ENCODE measurements at places on chromosomes 1 and 21.

DNA sequence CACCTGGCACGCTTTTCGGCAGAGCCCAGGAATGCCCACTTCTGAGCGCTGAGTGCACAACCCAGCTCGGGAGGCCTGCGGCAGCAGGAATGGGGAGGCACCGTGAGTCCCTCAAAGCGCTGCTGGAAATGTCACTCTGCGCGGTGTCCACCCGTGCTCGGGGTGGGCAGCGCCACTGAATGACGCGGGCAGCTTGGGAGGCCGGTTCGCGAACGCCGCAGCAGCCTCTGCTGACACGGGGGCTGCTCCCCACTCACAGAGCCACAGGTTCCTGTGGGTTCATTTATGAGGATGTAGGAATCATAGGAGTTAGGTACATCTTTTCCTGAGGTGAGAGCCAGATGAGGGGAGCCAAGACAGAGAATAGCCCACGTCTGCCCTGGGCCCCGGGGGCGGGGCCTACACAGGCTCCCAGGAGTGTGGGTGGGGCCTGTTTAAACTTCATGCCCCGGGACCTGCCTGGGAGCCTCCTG is 146.7 kb upstream of the COL6A1 start:
- DNase-seq = no peak

DNA sequence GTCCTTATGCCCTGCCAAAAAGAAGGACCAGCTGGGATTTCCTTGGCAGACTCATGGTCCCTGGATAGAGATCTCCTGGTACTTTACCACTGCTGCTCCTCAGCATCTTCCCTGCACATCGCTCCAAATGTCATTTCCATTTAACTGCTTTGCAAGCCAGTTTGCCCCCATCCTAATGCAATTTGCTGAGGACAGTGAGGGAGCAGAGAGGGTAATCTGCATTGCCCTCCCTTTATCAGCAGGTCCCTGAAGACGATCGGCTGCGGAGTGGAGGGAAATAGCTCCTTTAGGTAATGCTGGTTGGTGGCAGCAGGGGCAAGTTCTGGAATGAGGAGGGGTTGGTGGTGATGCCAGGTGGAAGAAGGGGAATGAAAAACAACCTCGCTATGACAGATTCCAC is 2.7 kb downstream of the PLXNA2 start:
- no peak for DNase-seq

DNA sequence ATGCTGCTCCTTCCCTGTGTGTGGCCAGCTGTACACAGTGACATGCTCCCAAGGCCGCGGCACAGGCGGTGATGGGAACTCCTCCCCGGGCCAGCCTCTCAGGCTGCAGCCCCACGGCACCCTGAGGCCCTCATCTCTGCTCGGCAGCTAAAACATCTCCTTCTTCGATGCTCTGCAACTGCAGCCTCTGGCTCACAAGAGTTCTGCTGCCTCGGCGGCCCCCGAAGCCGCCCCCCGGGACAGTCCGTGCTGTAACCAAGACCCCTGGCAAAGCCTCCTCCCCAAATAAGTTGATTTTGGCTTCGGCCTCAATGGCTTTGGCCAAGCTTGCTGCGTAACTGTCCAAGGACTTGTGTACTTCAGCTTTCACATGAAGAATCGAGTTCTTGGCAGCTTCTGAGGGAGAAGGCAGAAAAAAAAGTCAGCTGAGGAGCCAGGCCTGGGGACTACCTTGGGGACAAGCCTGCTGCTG is 51.3 kb downstream of the GPR161 start:
- DNase-seq = no peak

- DNase-seq = no peak
Measured at GRCh38 chr1:28046716-28047115, 41.7 kb downstream of the EYA3 start.

- DNase-seq = no peak
Measured at GRCh38 chr1:9615316-9616063, 26.8 kb downstream of the TMEM201 start.

DNA sequence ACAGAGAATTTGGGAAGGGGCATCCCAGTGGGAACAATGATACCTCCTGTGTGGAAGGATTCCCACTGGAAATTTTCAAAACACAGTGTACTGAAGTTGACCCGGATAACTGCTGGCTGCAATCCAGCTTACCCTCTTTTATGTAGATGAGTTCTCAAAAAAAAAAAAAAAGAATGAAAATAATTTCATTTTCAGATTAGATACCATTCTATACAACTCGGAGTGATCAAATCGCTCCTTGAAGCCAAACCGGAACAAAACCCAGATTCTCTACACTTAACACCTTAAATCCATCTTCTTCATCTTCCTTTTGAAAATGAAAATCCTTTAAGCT is 69.1 kb downstream of the KAZN start:
- no peak for DNase-seq

DNA sequence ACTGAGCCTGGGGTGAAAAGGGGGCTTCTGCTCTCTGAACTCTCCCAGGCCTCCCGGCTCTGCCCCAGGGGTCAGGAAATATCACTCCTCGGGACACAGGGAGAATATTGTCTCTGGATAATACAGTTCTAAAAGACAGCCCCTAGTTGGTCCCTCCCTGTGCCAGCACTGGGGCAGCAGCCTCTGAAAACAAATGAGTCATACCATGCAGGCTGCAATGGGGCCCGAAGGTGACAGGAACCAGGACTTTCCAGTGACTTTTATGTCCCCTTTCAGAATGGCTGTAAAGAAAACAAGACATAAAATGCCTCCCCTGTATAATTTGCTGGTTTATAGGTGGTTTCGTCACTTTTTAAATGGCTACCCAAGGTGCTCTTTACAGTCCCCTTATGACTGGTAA is 360.0 kb downstream of the NPHP4 start:
- no peak for DNase-seq

- no peak for DNase-seq
Measured at GRCh38 chr1:63548303-63548702, 25.0 kb downstream of the EFCAB7 start.

GRCh38 chr1:81894867-81895266 is 94.1 kb downstream of the ADGRL2 start:
- DNase-seq = no peak

DNA sequence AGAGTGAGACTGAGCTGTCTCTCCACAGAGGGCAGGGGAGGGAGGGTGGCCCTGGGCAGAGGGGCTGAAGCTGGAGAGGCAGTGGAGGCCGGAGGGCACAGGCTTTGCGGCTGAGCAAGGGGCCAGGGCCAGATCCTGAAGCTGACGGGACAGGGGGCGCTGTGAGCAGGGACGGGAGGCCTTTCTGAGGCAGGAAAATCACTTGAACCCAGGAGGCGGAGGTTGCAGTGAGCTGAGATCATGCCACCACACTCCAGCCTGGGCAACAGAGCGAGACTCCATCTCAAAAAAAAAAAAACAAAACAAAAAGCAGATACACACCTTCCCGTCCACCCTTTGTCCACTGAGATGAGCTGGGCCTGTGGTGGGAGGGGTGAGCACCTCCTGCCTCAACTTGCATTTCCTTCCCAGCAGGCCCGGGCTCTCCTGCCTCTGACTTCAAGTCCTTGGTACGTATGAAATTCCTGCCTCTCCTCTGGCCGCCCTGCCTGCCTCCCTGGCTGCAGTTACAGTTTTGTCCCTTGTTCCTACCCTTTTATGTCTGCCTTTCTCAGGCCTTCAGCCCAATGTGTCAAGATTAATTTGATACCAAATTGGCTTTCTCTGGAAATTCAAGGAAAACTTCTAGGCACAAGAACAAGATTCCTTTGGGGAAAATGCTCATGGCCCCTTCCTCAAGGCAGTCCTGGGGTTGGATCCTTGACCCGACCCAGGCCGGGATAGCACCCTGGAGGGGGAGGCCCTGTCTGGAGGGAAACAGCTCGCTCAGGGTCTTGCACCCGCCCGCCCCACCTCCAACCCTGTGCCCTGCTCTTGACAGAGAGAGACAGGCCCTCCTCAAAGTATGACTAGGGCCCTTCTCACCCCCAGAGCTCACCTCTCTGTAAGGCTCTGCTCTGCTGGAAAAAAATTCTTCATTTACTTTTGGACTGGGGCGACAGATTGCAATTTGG is 11.2 kb upstream of the ADAMTSL4 start:
- DNase-seq = no peak

- DNase-seq = no peak
Measured at GRCh38 chr1:237042526-237042891, 525 bp downstream of the RYR2 start.

GRCh38 chr21:44618909-44619308 is 7.0 kb downstream of the KRTAP10-8 start:
- DNase-seq = peak; percentile 34

DNA sequence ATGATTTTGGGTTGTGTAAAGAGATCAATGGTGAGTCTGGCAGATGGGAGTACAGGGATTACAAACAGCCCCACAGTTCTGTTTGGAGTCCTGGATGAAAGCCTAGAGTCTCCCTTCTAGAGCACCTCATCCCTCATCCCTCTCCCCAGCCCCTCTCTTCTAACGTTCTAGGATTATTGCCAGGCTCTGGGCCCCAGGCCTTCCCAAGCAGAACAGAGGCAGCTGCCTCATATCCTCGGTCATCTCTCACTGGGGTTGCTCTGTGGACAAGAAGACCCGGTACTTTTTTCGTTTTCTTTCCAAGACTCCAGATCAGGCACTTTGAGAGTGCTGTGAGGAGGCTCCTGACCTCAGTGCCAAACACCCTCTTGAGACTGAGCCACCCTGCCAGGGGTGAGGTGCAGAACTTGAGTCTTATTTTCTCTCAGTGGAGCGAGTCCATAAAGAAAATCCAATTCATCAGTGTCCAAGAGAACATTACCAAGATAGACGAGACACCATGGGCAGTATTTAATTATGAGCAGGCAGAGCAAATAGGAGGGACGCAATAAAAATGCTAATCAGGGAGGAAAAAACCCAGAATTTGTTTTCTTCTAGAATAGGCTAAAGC is 17.1 kb upstream of the KCND3 start:
- no peak for DNase-seq

DNA sequence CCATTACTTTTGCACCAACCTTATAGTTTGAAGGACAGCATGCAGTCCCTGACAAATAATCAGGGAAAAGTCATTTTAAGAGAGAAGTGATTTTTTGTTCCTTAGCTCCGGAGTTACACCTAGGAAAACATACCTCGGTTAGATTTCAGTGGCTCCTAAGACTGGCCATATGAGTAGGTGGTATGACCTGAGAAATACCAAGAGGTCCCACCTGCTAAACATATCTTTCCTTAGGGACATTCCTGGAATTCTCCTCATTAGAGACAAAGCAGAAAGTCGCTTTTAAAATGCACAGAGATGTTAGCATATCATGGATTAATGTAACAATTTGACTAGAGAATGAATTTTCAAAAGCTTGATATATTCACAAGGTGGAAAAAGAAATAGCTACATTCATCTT is 84.2 kb upstream of the RNPC3 start:
- DNase-seq = no peak

Data from stimulated activated CD8-positive, alpha-beta memory T cell treated with anti-CD3 and anti-CD28 coated beads, Interleukin-4, amount 100 ng/mL, for 1 hour (primary cell).